ENCODE measurements at places on chromosomes 1 and 21. TPM values are rescaled to one million over a fixed set of nuclear protein-coding genes. Genes with fewer than 3 reads are reported as not detected.

Gene WNT4
- total RNA-seq: not detected

Gene SYDE2
- 10.0 TPM for total RNA-seq

Gene HIVEP3
- 1.1 TPM for total RNA-seq

Gene BCL2L15
- total RNA-seq: under 0.01 TPM

Gene CD2
- not detected for total RNA-seq

Gene SPRR3
- not detected for total RNA-seq

Gene TMPRSS15
- total RNA-seq: not detected

Gene CFHR3
- not detected for total RNA-seq

Gene GNG4
- total RNA-seq: 0.28 TPM

Gene UBL4B
- not detected for total RNA-seq

Gene IL19
- total RNA-seq: not detected

Gene SPATC1L
- total RNA-seq: 3.8 TPM

DNA sequence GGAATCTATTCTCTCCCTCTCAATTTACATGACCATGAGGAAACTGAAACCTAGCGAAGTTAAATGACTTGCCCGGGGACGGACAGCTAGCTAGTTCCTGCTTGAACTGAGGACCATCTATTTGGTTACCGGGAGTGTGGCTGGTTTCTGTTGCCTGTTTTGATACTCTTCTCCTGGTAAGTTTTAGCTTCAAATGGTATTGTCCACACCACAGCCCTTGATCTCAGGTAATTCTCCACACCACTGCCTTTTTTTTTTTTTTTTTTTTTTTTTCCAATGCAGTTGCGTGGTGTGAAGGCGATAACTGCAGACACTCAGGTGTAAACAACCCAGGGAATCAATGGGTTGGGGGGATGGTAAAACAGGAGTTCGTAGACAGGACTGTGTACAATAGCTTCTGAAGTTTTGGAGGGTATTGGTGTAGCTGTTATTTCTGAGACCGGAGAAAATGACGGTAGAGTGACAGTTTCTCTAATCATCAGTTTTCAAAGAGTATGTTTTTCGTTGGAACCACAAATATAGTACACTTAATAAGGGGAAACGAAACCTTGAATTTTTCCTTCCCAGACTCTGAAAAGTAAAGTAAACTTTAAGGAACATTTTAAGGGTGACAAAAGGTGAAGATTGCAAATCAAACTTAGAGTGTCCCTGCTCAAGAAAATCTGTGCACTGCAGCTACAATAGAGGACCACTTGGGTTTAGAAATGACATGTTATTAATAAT, 125.3 kb upstream of the CACYBP start:
- no peak for DNase-seq

- no peak for DNase-seq
Measured at GRCh38 chr1:223269006-223269405, 95.0 kb downstream of the SUSD4 start.

GRCh38 chr1:233356705-233356987, 29.1 kb downstream of the MAP3K21 start:
- no peak for DNase-seq

GRCh38 chr1:5620997-5621396, 371.2 kb downstream of the NPHP4 start:
- no peak for DNase-seq

DNA sequence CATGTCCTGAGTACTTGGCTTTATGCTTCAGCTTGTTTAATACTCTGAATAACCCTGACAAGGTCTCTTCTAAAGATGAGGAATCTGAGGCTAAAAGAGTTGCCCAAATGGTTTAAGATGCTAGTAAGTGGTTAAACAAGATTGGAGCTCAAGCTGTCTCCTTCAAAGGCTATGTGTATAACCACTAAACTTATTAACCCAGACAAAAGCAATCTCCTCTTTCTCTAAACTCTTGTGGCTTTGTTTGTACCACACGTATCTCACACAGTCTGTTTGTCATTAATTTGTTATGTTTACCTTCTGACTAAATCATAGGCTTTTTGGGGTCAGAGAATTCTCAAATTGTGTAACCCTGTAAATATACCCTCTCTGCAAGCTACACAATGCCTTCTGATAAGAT, 89.9 kb downstream of the HMCN1 start:
- DNase-seq: no peak

DNA sequence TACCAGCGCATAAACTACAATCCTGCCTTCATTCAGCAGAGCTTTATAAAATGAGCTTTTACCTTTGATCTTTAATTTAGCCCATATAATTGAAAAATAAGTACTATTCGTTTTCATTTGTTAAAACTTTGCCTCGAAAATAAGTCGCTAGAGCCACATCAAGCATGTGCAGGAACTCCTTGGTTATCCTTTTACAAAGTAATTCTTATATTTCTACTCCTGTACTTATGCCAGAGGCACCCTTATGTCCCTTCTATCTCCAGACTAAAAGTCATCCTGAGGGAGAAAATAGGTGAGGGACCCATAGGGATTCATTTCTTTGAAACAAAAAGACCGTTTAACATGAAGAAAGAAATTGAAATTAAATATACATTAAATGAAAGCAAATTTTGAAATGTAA, 278.2 kb upstream of the C1orf105 start:
- no peak for DNase-seq

- DNase-seq: peak; percentile 91
Measured at GRCh38 chr1:67532452-67533216, 102.4 kb upstream of the SERBP1 start.

- DNase-seq: peak; percentile 72
Measured at GRCh38 chr1:246324711-246325110, 182.4 kb downstream of the SMYD3 start.

GRCh38 chr1:73813716-73814115, 384.3 kb downstream of the LRRIQ3 start:
- DNase-seq: no peak

DNA sequence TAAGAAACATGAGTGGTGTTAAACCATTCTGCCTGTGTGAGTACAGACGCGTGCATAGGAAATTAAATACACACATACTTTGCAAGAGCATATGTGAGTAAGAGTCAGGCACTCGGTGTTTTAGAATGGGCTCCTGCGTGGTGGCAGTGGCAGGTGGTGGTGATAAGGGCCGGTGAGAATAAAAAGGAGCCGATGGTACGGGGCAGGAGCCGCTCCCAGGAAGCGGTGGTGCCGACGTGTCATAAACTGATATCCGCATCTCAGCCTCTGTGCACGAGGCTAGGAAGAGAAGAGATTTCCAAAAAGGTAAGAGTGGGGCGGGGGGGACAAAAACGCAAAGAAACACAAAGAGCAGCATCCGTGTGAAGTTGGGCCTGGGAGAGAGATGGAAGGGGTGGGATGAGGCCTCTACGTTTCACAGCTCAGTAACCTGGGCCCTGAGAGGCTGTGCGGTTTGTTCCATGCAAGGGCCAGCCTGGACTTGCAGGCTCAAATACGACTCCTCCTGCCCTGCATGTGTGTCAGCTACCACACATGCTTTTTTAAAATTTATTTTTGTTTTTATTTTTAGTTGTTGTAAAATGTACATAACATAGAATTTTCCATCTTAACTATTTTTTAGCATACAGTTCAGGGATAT, 127.7 kb upstream of the COL6A1 start:
- DNase-seq: no peak

DNA sequence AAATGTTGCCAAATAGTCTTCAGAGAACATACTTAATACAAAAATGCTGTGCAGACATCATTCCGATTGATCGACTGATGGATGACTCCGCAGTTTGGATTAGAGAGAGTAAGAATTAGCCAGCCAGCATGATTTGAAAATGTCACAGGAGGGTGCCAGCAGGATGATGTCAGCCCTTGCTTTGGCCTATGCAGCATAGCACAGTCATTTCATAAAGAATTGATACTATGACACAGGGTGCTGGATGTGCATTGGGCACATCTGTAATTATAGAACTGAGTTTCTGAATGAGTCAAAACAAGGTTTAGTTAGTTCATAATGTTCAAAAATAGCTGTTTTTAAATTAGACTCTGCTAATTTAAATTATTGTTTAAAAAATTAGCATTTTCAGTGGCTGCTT, 21.6 kb upstream of the TRAF5 start:
- peak; percentile 58 for DNase-seq

DNA sequence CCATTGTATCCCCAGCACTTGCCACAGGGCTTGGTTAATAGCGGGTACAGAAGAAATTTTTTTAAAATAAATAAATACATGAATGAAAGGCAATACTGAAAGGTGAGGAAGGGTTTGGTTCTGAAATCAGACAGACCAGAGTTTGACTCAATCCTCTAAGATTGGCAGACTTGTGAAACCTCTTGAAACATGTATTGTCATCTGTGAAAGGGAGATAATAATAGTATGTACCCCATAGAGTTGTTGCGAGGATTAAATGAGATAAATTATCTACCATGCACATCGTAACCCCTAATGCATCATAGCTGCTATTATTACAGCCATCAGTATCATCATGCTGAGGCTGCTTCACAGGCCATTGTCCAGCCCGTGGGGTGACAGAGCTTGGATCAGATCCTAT, 41.4 kb downstream of the S1PR1 start:
- DNase-seq: no peak

DNA sequence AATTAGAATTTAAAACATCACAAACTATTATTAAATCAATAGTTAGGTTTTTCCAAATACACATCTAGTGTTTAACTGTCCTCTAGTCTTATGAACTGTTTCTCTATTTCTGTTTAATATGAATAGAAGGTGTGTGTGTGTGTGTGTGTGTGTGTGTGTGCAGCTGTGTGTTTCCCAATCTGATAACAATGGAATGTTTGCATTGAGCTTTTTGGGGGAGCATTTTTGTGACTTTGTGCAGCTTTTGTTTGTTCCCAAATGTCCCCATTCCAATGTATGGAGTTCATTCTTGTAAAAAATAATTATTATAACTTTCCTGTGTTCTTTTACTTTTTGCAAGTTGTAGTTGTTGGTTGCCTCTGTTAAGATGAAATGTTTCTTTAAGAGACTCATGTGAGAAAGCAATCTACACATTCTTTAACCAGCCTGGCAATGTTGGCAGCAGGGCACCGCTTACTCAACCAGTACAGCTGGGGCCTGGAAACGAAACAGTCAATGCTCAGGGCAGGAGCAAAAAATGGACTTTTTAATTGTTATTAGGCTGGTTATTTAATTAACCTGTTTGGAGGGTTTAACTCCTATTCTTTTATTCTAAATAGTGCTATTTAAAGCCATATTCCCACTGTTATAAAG, 354.3 kb downstream of the SRGAP2C start:
- DNase-seq: no peak

- DNase-seq: no peak
Measured at GRCh38 chr1:116722016-116722838, 32.0 kb upstream of the CD2 start.

GRCh38 chr1:34744851-34745250, 10.0 kb upstream of the GJB5 start:
- DNase-seq: no peak

- DNase-seq: no peak
Measured at GRCh38 chr1:64163431-64163830, 40.0 kb upstream of the UBE2U start.

- DNase-seq: no peak
Measured at GRCh38 chr1:119015547-119015946, 27.4 kb upstream of the TBX15 start.

GRCh38 chr1:200409203-200409760, 554 bp downstream of the ZNF281 start:
- peak; percentile 33 for DNase-seq

- DNase-seq: peak; percentile 40
Measured at GRCh38 chr1:39926343-39926793, 24.7 kb upstream of the MYCL start.

- no peak for DNase-seq
Measured at GRCh38 chr1:30264672-30265025, 458.7 kb downstream of the MATN1 start.

DNA sequence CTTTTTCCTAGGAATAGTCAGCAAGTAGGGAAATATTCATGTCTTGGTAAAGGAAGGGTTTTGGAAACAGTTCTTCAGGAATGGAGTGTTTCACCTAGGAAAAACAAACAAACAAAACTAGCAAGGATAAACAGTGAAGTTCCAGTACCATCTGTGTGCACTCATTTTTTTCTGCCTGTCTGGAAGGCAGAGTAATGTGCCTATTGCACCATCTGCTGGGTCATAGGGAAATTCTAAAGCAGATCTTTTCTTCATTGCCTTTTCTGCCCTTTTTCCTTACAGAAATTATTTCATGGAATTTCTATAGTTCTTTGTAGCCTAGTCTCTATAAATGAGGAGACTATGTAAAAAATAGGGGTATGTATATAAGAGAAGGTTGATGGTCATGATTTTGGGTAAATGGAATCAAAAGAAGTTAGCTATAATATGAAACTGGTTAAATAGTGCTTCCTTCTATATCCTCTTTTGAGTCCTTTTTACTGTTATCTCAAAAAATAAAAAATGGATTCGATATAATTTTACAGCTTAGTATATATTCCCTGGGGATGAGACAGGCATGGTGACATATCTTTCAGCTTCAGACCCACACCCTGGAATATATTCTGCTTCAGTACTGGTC, 3.4 kb upstream of the HRNR start:
- peak; percentile 2 for DNase-seq

GRCh38 chr1:161954466-161954865, 69.2 kb downstream of the OLFML2B start:
- peak; percentile 47 for DNase-seq

- no peak for DNase-seq
Measured at GRCh38 chr1:98896711-98897445, 107.8 kb downstream of the PLPPR5 start.

GRCh38 chr1:160209321-160210046, 4.3 kb downstream of the PEA15 start:
- no peak for DNase-seq

DNA sequence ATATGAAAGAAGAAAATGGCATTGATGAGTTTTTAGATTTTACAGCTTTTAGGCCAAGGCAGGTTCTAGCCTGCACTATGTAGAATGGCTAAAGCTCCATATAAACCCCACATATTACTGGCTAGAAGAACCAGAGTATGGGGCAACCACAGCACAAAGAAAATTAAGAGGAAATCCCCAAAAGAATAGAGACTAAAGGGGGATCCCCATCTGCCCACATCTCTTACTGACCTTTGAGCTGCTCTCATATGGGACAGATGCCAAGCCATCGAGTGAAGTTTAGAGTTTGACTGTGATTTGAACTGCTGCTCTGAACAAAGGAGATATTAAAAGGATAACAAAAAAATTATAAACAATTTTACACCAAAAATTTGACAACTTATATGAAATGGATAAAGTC, 102.2 kb upstream of the HAO2 start:
- no peak for DNase-seq

- no peak for DNase-seq
Measured at GRCh38 chr21:38798481-38798882, 7.2 kb upstream of the ETS2 start.

DNA sequence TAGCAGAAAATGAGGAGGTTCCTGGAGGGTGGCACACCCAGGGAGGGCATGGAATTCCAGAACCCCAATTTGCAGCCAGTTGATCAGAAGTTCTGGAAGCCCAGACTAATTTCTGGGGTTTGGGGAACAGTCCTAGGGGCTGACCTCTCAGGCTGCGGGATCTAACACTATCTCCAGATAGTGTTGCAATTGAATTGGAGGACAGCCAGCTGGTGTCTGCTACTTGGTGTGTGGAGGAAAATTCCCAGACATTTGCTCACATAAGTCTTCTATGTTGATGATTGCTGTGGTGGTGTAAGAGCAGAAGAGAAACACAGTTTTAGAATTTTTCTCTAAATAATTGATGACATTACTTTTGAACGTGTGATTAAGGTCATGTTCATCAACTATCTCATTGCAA, 154.3 kb upstream of the RNPC3 start:
- DNase-seq: peak; percentile 7

Data from IMR-90 (cell line).